NCI-H2227 treated with DMSO at 0.1 percent for 48 hours (cell line): ENCODE measurements at places on chromosomes 1 and 21.

DNA sequence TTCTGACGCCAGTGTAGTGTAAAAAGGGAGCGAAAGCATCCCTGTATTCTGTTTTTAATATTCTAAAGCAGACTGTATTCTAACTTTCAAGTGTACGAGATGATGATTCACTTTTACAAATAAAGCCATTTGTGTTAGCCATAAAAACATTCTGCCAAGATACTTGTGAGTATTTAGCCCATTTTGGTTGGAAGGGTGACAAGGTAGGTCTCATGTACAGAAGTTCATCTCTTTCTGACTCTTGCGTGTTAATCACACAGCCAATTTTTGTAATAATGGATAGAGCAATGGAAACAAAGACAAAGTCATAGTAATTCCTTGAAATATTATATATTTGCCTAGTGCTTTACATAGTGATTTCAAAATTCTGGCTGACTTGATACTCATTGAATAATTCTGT is 125.3 kb upstream of the GREM2 start:
- DNase-seq, result no peak

- DNase-seq, result no peak
Observed at GRCh38 chr1:37107153-37107907, 73.0 kb upstream of the GRIK3 start.

GRCh38 chr21:45378258-45378966 is 26.6 kb upstream of the COL18A1 start:
- DNase-seq, result no peak

- no peak for DNase-seq
Observed at GRCh38 chr1:106880226-106880625, 176.2 kb upstream of the PRMT6 start.

DNA sequence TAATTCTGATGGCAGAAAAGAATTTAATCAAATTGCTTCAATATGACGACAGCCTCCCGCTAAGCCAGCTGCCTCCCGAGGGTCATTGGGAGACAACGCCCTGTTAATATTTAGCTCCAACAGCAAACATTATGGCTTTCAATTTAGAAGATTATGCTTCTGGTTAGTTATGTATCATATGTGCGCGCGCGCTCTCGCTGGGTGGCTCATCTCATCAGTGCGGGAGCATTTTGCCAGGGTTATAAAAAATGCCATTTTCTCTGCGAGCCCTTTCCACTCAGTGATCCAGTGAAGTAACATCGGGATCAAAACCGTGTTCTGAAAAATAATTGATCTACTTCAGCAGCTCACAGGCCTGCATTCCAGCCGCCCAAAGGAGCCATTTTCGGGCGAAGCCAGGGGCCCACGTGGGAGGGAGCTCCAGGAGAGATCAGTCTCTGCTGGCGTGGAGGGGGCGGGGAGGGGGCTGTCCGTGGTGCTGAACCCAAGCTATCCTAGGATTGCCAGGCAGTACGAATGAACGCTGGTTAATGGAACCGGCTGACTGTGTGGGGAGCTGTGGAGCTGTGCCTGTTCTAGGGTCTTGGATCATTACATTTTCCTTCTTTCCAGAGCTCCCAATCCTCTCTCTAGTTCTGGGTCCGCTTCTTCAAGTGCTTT is 219.1 kb upstream of the ZC3H12A start:
- DNase-seq, result peak; percentile 87

- DNase-seq, result no peak
Observed at GRCh38 chr1:10625554-10625953, 150.8 kb downstream of the PEX14 start.

- no peak for DNase-seq
Observed at GRCh38 chr21:14901482-14901958, 163.3 kb downstream of the NRIP1 start.

DNA sequence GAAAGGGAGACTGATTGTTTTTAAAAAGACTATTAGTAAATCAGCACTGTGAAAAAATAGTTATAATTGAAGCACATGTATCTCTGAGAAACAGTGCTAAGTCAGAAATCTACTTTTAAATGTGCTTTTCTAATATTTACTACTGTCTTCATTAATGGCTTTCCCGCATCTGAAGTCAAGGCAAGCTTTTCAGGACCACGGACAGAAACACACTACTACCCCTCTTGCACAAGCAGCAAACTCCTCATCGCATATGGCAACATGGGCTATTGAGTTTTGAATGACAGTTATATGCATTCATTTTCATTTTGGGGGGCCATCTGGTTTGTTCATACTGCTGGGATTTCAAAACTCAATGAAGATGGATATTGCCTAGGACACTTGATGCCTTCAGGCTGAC is 433.4 kb upstream of the CAMK1G start:
- no peak for DNase-seq

DNA sequence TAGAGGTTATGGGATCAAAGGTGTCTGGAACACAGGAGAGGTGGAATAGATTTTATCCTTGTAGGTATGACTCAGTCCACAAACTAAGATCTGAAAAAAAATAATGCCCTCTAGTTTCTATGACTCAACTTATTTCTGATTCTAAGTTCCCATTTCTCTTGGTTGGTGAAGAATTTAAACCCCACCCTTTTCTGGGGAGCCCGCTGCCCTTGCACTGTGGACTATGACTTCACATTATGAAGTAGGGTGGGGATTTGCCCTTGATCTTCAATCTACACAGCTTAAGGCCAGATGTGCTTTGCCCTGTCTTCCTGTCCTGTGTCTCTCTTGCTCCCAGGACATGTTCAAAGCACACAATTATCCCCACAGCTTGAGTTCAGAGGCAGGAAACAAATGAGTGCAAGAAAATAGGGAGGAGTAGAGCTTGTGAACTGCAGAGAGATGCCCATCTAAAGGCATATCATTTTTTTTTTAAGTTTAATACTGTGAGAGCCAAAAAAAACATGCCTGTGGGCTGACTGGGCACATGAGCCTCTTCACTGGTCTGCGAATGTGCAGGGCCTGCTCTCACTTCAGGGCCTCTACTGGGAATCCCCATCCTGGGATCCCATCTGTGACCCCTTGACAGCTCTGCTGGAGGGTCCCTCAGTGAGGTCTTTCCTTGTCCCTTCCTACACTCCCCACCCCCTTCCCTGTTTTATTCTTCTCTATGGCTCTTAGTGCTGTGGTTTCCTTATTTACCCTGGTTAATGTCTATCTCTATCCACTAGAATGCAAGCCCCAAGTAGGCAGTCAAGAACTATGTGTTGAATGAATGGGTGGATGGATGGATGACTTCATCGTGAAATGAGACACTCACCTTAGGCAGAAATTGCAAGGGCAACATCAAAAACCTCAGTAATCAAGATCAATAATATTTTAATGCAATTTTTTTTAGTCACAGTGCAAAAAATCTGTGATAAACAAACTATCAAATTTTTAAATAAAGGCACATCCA is 61.5 kb downstream of the CD58 start:
- peak; percentile 26 for DNase-seq

DNA sequence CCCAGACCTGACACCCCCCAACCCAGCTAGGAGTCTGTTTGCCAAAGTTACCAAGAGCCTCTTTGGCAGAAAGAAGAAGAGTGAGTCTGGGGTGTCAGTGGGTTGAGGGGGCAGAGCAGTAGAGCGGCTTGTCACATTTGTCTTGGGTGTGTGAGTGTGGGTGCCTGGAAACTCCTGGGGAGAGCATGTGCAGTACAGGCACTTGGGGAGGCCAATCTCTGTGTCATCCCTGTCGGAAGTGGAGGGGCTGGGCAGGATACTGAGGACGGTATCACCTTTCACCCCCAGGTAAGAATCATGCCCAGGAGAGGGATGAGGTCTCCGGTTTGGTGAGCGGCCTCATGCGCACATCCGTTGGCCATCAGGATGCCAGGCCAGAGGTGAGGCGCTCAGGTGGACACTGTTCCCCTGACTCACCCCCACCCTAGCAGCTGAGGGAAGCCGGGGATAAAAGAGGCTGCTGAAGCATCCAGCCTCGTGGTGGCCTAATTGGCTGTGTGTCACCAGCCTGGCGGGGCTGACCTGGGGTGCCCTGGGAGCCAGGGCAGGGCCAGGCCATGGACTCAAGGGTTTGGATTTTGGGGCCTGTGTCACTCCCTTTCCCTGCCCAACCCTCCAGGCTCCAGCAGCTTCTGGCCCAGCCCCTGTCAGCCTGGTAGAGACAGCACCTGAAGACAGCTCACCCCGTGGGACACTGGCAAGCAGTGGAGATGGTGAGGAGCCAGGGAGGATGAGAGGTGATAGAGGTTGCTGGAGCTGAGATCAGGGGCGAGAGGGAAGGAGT is 3.3 kb downstream of the PLK3 start:
- no peak for DNase-seq

- DNase-seq, result no peak
Observed at GRCh38 chr1:172699111-172699510, 40.2 kb downstream of the FASLG start.

DNA sequence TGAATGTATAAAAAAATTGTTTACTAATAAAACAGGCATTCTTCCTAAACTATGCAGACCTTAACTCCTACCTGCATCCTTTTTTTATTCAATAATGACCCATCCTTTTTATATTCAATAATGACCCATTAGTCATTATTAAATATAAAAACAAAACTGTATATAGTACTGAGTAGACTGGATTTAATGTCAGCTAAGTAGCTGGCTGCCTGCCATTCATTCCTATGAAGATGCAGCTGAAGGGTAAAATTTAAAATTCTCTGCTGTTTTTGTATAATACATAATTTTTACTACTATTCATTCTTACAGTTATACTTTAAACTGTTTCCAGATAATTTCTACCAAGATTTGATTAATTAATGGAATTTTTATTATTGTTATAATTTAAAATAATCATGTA is 79.3 kb downstream of the DENND1B start:
- DNase-seq, result no peak

- no peak for DNase-seq
Observed at GRCh38 chr1:214312530-214313051, 31.6 kb downstream of the SMYD2 start.

DNA sequence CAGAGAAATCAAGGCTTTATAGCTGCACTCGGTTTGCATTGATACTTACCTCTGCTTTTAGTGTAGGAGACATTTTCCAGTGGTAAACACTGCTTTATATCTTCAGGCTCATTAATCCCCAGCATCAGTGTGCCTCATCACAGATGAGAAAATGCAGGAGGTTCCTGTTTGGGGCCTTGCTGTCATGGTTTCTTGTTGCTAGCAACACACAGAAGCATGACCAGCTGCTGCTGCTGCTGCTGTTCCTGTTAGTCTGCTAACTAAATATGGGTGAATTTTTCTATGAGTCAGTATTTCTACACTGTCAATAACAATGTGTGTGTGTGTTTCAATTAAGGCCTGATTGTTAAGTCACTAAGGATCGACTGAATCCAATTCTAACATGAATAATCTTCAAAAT is 85.8 kb upstream of the RGS1 start:
- no peak for DNase-seq

- peak; percentile 53 for DNase-seq
Observed at GRCh38 chr1:89908672-89909436, 86.1 kb upstream of the ZNF326 start.

DNA sequence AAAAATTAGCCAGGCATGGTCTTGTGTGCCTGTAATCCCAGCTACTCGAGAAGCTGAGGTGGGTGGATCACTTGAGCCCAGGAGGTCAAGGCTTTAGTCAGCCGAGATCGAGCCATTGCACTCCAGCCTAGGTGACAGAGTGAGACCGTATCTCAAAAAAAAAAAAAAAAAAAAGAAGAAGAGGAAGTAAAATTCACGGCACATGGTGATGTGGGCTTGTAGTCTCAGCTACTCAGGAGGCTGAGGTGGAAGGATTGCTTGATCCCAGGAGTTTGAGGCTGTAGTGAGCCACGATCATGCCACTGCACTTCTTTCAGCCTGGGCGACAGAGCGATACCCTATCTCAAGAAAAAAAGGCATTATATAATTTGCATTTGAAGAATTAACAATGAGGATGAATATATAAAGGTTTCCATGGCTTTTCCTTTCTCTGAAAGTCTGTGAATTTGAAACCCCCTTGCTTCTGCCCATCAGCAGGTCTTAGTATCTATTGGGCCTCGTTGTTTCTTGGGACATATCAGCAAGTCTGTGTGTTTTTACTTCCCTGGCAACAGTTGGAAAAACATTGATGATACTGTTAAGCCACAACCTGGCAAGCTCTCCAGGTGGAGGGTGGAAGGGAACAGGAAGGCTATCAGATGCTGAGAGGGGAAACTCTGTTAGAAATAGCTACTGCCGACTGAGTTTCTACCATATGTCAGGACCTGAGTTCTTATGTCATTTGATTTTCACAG is 4.6 kb upstream of the PLA2G2D start:
- DNase-seq, result no peak

DNA sequence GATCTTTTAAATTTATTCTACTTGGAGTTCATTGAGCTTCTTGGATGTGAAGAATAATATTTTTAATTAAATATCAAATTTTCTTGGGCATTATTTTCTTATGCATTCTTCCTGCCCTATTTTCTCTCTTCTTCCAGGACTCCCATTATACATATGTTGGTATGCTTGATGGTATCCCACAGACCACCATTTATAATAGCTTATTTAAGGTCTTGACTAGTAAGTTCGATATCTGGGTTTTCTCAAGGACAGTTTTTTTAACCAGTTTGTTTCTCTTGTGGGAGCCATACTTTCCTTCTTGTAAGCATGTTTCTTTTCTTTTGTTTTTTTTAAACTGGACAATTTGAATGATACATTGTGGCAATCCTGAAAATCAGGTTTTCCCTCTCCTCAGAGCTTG is 15.4 kb upstream of the DDR2 start:
- DNase-seq, result no peak

DNA sequence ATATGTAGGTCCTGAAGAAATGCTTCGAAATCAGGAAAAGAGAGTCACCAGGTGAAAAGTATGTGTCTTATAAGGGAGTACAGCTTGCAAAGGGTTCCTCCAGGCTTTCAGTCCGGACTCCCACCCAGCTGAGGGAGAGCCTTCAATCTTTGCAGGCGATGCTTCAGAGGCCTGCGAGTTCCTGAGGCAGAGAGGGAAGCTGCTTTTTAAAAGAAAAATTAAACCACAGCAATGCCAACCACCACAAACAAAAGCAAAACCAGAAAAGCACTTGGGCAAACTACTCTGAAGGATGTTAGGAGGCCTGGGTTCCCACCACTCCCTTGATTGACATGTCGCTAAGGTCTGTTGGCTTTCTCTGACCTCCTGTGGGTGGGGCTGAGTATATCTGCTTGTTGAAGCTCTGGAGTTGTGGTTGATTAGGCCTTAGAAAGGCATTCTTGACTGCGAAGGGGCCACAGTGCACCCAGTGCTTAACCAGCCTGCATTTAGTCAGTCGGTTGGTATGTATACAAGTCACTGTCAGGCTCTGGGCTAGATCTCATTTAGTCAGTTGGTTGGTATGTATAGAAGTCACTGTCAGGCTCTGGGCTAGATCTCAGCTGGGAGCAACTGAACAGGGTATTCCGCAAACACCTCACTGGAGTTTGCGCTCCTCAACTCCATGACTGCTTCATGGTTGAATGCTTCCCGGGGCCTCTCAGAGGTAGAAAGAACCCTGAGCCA is 1.2 kb downstream of the NIPAL3 start:
- no peak for DNase-seq
